ENCODE measurements at places on chromosomes 5 and 9.
A peak's percentile ranks its signal among the peaks of the same experiment; 100 is the strongest.

DNA sequence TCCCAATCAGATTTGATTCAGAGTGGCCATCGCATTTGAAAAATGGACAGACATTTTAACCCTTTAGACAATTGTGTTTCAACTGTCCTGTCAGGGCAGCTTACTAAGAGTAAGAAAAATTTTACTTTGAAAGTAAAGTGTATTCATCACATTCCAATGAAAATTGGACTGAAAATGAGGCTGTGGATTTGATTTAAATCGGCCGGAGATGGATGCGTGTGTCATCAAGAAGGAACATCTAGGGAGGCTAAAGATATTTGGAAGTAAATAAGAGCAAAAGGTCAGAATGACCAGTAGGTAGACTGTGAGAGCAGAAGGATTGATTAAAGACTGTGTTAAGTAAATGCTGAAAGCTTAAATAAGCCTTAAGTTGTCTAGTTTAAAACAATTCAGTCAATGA is 1.5 kb downstream of the ZCCHC7 start:
- DNase-seq = no peak

DNA sequence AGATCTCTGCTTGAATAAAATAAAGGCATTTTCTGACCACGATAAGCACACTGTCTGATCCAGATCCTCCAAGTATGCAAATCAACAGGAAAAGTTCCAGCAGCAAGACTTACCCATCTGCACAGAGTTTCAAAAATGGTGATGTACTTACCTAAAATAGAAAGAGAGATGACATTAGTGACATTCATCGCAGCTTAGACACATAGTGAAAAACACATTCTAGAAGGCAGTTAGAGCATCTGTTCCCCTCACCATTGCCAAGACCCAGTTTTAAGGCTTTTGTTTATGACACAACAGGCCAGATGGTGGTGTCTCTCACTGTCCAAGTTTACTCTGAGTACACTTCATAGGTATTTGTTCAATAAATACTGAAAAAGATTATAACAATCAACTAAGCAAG is 207.7 kb downstream of the PDE4D start:
- DNase-seq = no peak

- no peak for DNase-seq
Observed at GRCh38 chr5:169719360-169720314, 82.6 kb downstream of the DOCK2 start.

GRCh38 chr5:176788091-176788490 is 22.3 kb upstream of the UNC5A start:
- no peak for DNase-seq

DNA sequence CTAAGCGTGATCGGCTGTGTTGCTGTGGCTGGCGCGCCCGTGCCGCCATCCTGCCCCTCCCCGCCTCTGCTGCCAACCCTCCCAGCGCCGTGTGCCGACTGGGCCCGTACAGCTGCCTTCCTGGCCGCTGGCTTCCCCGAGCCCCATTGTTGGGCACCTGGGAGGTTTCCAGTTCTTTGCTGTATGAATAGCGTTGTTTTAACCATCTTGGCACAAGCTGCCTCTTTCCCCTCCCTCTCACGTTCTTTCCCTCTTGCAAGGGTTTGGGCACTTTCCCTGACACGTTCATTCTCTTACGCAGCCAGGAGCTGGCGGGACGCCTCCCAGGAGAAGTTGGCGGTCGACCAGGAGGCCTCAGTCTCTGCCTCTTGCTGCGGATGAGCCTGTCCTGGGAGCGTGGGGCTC is 43.1 kb upstream of the RXRA start:
- no peak for DNase-seq

GRCh38 chr9:86287013-86287412 is 4.7 kb upstream of the ISCA1 start:
- DNase-seq = no peak

DNA sequence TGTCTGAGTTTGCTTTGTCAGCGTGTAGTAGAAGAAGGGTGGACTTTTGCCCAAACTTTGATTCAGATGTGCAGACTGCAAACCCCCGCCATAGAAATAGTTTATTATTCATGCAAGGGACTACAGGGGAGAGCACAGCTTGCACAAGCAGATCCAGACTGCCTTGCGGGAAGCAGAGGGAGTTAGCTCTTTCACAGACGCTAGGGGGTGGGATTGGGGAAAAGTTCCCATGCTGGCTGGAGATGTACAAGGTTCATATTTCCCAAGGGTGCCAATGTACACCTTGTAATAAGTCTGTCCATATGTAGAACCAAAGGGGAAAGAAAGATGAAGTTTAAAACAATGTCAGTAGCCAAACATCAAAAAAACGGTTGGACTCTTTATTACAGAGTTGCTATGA is 749.7 kb upstream of the COX7C start:
- no peak for DNase-seq

DNA sequence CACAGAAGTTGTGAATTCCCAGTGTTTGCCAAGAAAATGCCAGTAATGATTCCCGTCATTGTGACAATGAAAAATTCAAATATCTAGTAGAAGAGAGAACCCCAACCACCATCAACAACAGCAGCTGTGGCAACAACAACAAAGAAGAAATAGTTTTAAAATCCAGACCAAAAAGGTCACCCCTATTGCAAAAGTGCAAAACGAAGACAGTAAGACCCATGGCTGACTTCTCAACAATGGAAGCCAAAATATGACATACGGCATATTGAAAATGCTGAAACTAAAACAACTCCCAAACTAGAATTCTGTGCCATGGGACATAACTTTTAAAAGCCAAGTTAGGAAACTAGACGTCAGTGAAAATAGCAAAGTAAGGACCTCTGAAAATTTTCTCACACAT is 270.6 kb downstream of the IRX2 start:
- DNase-seq = no peak

GRCh38 chr5:36378551-36378950 is 76.8 kb upstream of the RANBP3L start:
- no peak for DNase-seq

DNA sequence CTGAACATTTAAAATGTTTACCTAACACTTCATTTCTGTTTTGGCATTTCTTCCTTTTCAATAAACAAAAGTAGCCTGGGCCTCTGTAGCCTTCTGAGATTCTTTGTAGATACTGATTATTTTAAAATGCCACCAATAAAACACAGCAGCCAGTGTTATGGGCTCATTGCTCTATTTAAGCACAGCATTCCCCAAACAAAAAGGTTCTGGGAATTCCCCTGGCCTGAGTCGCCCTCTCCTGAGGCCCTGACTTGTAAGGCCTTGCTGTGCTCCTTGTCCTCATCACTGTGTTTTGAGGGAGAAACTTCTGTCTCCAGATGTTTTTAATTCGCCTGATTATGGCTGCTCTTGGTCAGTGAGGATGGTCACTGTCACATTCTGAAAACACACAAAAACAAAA is 33.0 kb upstream of the CTXN3 start:
- no peak for DNase-seq

GRCh38 chr5:1380011-1380817 is 35.3 kb upstream of the CLPTM1L start:
- no peak for DNase-seq

DNA sequence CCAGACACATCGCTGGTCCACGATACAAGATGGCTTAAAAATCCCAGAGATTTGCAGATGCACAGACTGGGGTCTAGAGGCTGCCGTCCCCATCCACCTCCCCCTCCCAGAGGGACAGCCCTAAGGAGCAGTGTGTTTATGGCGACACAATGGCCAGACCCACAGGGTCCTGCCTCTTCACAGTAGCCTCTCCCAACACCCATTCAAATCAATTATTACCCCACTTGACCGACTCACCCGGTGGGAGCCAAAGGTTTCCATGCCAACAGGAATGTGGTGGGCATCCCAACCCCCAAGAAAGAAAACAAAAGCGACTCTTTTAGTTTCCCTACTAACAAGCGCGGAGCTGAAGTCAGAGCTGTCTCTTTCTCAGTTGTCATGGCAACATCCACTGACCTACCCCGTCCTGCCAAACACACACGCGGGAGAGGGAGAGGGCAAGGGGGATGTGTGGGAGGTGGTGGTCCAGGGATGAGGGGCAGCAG is 209.0 kb downstream of the TTLL11 start:
- DNase-seq = no peak

- no peak for DNase-seq
Observed at GRCh38 chr5:10627160-10627701, 63.4 kb downstream of the ANKRD33B start.

- DNase-seq = no peak
Observed at GRCh38 chr9:93011114-93011513, 47.4 kb upstream of the SUSD3 start.

DNA sequence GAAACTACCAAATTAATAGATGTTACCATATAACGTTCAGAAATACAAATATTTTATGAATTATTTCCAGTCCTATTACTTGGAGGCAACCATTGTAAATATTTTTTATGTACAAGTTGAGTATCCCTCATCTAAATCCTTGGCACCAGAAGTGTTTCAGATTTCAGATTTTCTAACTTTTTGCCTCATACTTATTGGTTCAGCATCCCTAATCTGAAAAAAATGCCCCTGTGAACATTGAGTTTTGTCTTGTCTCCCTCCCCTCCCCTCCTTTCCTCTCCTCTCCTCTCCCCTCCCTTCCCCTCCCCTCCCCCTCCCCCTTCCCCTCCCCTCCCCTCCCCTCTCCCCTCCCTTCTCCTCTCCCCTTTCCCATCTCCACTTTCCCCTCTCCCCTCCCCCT is 40.6 kb downstream of the UBAP1 start:
- no peak for DNase-seq

- no peak for DNase-seq
Observed at GRCh38 chr9:116152390-116152789, 1.2 kb upstream of the PAPPA start.

DNA sequence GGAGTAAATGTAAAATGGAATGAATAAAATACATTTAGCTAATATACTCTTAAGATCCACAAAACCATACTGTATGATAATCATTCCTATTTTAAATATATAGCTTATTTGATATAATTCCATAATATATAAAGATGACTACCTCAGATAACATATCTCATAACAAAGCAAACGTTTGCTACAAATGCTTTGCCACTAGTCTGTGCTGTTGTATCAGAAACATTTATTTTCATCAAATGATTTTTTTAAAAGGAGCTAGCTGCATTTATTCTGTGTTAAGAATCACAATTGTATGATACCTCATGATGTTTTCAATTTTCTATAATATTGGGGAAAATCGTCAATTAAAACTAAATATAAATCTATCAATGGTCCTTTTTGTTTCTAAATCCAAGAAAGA is 567.2 kb downstream of the PTPRD start:
- DNase-seq = peak; percentile 32

DNA sequence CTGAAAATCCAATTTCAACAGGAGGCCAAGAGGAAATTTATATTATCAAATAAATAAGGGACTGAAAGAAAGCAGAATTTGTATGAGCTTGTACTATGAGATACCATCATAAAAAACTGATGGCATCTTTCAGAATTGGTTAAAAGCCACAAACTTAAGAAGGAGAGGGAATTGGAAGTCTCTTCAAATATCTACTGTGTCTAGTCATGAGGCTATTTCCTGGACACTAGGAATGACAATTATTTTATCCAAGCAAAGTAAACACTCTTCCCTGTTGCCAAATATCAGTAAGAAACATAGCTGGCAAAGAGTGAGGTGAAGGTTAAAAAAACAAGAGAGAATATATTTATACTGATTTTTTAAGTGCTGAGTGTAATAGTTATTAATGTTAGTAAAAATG is 101.5 kb upstream of the ARRDC3 start:
- no peak for DNase-seq

DNA sequence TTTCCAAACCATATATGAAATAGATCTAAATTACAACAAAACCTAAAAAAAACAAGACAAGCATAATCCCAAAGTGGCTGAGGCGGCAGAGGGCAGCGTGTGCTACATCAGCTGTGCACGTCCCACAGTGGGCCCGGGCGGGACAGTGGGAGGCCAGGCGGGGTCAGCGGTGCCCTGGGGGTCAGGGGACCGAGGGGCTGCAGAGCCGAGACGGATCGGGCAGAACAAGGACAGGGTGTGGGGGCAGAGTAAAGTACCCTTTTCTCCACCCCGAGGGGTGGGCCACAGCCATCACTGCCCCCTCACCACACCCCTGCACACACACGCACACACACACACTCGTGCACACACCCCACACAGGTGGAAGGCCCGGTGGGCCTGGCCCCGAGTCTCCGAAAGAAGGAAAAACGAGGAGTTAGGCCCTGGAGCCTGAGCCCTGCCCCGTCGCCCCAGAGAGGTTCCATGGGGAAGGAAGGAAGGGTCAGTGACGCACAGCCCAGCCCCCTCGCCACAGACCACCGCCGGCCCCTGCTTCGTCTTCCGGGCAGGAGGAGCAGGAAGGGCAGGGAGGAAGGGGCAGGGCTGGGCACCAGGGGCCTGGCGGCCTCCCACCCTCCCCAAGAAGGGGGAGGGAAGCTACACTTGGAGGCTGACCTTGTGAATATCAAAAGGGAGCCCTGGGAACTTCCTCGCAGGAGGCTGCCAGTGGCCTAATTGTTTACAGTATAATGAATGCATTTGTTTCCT is 49.6 kb upstream of the UBAC1 start:
- no peak for DNase-seq

- DNase-seq = no peak
Observed at GRCh38 chr5:86977190-86977589, 290.5 kb upstream of the RASA1 start.

GRCh38 chr5:117748336-117748735 is 1173.7 kb upstream of the SEMA6A start:
- DNase-seq = no peak

GRCh38 chr5:119032656-119033055 is 38.2 kb upstream of the DMXL1 start:
- DNase-seq = no peak

- no peak for DNase-seq
Observed at GRCh38 chr5:82425591-82425990, 147.4 kb upstream of the RPS23 start.

DNA sequence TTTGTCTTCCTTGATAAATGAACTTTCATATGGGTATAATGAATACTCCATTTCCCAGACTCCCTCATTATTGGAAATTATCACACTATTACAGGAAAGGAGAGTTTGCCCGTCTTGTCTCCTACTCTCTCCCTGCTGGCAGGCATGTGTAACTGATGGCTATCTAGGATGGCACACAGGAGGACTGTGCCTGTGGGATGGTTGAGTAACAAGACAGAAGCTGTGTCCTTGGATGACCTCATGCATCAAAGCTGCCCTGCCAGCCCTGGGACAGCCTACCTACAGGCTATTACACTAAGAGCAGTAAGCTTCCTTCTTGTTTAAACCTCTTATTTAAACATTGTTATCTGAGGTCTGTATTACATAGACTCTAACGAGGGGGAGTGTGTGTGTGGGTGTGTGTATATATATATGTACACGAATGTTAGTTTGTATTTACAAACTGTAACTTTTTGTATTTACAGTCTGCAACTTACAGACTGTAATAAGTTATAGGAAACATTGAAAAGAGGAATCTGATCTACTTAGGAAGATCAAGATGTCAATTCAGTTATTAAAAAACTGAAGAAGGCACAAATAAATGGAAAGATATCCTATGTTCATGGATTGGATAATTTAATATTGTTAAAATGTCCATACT is 247.6 kb upstream of the ACO1 start:
- DNase-seq = no peak

GRCh38 chr5:10894445-10895054 is 133.5 kb upstream of the DAP start:
- DNase-seq = no peak
